Mesothelial cell of epicardium (in vitro differentiated cells): ENCODE measurements at places on chromosomes 1 and 21. TPM values are rescaled to one million over a fixed set of nuclear protein-coding genes. Genes with fewer than 3 reads are reported as not detected.

The FAM78B gene
- total RNA-seq: 0.07 to 0.16 TPM in 2 of 3 replicates, not detected in the other

The TCHH gene
- not detected in 3 replicates for total RNA-seq

DNA sequence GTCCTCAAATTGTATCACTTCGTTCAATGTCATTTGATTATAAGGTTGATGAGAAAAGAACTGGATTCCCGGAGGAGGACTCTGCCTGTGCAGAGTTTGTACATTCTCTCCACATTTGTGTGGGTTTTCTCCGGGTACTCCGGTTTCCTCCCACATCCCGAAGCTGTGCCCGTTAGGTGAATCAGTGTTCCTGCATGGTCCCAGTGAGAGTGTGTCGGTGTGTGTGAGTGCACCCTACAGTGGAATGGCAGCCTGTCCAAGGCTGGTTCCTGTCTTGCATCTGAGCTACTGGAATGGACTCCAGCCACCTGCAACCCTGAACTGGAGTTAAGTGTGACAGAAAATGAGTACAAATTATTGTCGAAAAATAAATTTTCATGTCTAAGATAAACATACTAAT, 92.2 kb upstream of the KCTD3 start:
- H3K27me3 ChIP-seq: no peaks in the 10 kb centered on the region
- DNase-seq: no peak
- no peak overlapping the region for H3K4me3 ChIP-seq
- H3K27ac ChIP-seq: no peak overlapping the region

GRCh38 chr21:46126309-46127238, 28.7 kb downstream of the COL6A2 start:
- H3K4me1 ChIP-seq: peaks cover 14% of the 10 kb centered on the region
- H3K36me3 ChIP-seq: peaks cover 11% of the 10 kb centered on the region
- peak; percentile 36 for DNase-seq
- no peaks in the 10 kb centered on the region for H3K27me3 ChIP-seq

DNA sequence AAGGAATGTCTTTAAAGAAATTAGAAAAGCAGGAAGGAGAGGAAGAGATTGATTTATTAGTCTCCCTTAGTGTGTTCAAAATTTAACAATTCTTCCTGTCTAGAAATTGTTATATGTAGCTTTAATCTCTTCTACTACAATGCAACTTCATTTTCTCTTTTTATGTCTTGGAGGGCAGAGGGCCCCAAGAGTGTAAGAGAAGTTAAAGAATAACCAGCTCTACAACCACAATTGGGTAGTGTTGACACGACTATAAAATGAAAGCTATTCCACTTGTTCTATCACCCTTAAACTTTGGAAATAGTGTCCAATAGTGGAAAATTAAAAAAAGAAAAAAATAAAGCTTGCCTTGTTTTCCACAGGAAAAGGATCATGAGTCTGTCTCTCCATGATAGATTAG, 82.6 kb upstream of the DPYD start:
- no peaks in the 10 kb centered on the region for H3K36me3 ChIP-seq
- H3K4me1 ChIP-seq: peaks cover 3% of the 10 kb centered on the region
- no peak overlapping the region for H3K4me3 ChIP-seq
- H3K27me3 ChIP-seq: no peaks in the 10 kb centered on the region

- peaks cover 12% of the 10 kb centered on the region for H3K36me3 ChIP-seq
- DNase-seq: peak; percentile 56
- H3K4me3 ChIP-seq: peak overlapping the region; percentile 74
These were observed 749 bp downstream of the AKIRIN1 start for GRCh38 chr1:38991638-38992411.

DNA sequence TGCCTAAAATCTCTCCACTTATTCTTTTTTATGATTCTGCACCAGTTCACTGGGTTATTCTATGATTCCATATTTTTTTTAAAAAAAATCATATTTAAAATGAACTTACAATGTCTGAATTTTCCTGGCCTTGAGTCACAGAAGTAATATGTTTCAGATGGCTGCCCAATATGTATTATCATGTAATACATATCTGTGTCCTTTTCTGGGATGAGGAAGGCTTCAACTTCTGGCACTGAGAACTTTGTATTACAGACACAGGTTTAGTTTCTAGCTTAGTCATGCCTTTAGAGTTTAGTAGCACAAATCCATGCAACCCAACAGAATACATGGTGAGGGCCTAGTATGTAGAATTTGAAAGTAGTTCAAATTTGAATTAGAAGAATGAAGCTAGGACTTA, 7.8 kb upstream of the HSD17B7 start:
- H3K4me1 ChIP-seq: no peaks in the 10 kb centered on the region
- no peaks in the 10 kb centered on the region for H3K27me3 ChIP-seq
- DNase-seq: no peak
- no peak overlapping the region for H3K4me3 ChIP-seq

DNA sequence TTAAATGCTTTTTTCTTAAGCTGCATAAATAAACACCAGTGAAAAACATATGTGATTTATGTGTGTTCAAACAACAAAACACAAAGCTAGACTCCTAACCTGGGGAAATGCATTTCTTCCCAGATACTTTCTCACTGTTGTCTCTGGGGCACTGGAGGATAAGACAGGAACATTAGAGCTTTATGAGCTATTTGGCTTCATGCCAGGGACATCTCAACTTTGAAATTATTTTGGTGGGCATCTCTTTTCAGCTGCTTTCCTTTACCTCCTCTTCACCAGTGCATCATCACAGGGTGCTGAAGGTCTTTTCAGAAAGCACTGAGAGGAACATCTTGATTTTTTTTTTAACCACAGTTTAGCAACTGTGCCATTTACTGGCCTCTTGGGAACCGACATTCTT, 212.9 kb downstream of the DNM3 start:
- peaks cover 22% of the 10 kb centered on the region for H3K4me1 ChIP-seq
- no peak for DNase-seq
- peaks cover 2% of the 10 kb centered on the region for H3K36me3 ChIP-seq

DNA sequence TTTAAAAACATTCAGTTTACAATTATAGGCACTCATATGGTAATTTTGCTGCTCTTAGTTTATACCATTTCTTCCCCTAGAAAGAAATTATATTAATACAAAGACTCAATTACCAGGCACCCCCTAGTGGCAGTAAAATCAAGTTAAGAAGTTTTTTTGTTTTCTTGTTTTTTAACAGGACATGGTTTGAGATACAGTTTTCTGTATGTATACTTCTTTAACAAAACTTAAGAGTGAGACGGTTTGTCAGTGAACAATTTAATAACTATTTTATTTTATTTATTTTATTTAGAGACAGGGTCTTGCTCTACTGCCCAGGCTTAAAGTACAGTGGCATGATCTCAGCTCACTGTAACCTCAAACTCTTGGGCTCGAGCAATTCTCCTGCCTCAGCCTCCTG, 224.6 kb downstream of the FAF1 start:
- no peak overlapping the region for H3K4me3 ChIP-seq
- no peaks in the 10 kb centered on the region for H3K4me1 ChIP-seq
- H3K27ac ChIP-seq: no peak overlapping the region
- peaks cover 3% of the 10 kb centered on the region for H3K36me3 ChIP-seq
- no peaks in the 10 kb centered on the region for H3K27me3 ChIP-seq
- DNase-seq: no peak

DNA sequence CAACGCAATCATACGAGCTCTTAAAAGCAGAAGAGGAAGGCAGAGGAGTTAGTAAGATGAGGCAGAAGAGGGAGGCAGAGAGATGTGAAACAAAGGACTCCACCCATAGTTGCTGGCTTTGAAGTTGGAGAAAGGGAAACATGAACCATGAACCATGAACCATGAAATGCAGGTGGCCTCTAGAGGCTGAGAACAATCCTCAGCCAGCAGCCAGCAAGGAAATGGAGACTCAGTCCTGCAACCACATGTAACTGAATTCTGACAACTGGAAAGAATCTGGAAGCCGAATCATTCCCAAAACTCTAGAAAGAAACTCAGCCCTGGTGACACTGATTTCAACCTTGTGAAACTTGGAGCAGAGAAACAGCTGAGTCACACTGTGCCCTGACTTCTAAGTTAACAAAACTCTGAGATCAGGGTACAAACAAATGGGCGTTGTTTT, 10.1 kb downstream of the DIPK1A start:
- peaks cover 3% of the 10 kb centered on the region for H3K4me1 ChIP-seq
- H3K36me3 ChIP-seq: peaks cover 5% of the 10 kb centered on the region
- no peak for DNase-seq
- H3K27ac ChIP-seq: no peak overlapping the region
- H3K27me3 ChIP-seq: no peaks in the 10 kb centered on the region
- H3K4me3 ChIP-seq: no peak overlapping the region

- H3K27ac ChIP-seq: no peak overlapping the region
- no peak overlapping the region for H3K4me3 ChIP-seq
- no peaks in the 10 kb centered on the region for H3K27me3 ChIP-seq
- DNase-seq: no peak
- H3K36me3 ChIP-seq: no peaks in the 10 kb centered on the region
These were observed 167.2 kb downstream of the CRB1 start for GRCh38 chr1:197435224-197435623.
